ENCODE measurements at places on chromosomes 6 and 20.

GRCh38 chr6:2971420-2972218, at the start of gene SERPINB6:
Gene SERPINB6 (minus strand): TSS chr6:2971567. CDS start chr6:2959332, 12,235 bp downstream.
- DNase-seq = peak; percentile 58

- DNase-seq = no peak
These were observed 888 bp downstream of the DYNLRB1 start for GRCh38 chr20:34517114-34517505.

GRCh38 chr6:44104481-44105021, 22.7 kb downstream of the MRPL14 start:
- no peak for DNase-seq

DNA sequence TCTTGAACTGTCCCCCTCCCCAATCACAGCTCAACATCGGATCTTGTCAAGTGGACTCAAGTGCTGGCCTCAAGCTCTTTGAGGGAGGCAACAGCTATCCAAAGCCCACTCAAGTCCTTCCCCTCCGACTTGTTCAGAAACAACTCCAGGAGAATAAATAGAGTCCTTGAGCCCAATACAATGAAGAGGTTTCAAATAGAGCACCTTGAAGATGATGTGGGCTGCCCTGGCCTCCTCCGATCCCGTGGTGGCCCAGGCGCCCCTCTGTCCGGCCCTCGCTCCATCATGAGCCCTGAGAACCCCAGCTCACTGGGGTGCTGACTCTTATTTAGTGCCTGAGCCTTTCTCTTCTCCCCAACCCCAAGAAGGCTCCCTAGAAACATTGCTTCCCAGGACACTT, 164.3 kb upstream of the PMEPA1 start:
- no peak for DNase-seq

DNA sequence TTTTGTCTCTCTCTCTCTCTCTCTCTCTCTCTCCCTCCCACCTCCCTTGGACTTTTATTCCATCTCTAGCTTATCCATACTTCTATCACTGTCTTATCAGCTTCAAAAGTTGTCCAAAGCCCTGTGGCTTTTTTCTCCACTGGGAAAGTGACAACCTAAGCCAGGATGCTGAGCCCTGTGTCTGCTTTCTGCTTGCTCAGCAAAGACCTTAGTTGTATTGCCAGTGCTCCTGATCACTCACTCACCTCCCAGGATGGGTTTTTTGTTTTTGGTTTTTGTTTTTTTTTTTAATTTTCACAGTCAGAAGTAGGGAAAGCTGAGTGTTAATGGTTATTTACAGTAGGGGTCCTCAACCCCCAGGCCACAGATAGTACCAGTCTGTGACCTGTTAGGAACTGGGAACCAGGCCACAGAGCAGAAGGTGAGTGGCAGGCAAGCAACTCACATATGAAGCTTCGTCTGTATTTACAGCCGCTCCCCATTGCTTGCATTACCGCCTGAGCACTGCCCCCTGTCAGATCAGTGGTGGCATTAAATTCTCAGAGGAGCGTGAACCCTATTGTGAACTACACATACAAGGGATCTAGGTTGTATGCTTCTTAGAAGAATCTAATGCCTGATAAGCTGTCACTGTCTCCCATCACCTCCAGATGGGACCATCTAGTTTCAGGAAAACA, 125.0 kb upstream of the ID4 start:
- no peak for DNase-seq

DNA sequence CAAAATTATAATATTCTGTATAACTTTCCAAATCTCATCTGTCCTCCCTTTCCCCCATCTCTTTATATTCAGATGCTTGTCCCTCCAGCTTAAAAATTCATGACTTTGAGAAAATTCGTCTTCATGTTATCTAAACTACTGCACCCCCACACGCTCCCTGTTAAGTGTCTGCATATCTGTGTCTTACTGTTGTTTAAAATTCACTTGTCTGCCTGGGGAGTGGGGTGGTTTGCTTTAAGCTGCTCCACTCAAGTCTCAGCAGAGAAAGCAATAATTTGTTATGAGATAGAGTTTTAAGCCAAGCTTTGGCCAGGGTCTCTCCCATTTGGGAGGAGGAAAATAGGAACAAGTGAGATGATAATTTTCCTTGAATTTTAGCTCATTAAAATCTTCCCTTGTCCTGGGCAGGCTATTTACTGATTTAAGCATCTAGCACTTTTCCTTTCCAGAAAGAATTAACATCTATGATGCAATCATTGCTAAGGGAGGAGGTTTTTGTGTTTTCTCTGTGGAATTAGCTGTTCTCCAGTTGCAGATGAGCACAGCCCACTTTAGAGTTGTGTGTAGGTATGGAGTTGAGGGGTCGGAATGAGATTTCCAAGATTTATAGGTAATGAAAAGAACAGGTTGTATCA, 36.8 kb downstream of the MTHFD1L start:
- DNase-seq = no peak

DNA sequence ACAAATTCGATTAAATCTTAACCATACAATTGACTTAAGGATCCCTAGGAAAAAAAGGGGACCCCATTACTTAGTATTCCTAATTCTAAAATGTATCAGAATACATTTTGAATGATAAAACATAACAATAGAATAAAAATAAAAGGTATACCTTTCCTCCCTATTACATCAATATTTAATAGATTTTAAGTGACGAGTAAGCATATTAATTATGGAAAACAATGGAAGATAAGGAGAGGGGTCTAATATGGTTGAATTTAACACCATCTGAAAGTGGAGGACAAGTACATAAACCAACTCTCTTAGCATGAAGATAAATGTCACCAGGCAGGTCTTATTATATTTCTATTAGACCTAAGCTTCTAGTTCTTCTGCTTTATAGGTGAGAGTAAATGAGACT, 232.1 kb downstream of the HAO1 start:
- DNase-seq = no peak

GRCh38 chr6:159689001-159689400, 4.0 kb downstream of the SOD2 start:
- no peak for DNase-seq

DNA sequence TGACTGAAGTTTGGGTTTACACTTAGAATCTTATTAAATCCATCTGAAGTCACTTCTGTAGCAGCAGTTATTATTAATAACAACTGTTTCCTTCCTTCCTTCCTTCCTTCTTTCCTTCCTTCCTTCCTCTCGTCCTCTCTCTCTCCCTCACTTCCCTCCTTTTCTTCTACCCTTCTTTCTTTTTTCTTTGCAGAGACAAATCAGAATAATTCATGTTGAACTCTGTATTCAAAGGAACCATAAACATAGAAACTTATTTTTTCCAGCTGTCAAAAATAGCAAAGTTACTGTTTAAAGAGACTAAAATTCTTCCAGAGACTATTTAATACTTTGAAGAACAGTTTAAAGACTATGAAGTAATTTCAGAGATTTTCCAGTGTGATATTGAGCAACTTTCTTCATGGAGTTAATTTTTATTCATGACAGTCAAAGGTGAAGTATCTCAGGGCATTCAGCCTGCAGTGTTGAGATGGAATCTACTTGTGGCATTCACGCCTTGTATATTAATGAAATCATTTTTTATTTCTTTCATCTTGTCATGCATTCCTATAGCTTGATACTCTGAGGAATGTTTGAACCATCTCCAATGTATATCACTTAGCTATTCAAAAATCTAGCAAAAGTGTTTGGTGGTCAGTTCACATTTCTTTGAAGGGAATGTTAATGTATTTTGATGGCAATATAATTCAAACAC, 109.7 kb downstream of the BCAS1 start:
- no peak for DNase-seq

DNA sequence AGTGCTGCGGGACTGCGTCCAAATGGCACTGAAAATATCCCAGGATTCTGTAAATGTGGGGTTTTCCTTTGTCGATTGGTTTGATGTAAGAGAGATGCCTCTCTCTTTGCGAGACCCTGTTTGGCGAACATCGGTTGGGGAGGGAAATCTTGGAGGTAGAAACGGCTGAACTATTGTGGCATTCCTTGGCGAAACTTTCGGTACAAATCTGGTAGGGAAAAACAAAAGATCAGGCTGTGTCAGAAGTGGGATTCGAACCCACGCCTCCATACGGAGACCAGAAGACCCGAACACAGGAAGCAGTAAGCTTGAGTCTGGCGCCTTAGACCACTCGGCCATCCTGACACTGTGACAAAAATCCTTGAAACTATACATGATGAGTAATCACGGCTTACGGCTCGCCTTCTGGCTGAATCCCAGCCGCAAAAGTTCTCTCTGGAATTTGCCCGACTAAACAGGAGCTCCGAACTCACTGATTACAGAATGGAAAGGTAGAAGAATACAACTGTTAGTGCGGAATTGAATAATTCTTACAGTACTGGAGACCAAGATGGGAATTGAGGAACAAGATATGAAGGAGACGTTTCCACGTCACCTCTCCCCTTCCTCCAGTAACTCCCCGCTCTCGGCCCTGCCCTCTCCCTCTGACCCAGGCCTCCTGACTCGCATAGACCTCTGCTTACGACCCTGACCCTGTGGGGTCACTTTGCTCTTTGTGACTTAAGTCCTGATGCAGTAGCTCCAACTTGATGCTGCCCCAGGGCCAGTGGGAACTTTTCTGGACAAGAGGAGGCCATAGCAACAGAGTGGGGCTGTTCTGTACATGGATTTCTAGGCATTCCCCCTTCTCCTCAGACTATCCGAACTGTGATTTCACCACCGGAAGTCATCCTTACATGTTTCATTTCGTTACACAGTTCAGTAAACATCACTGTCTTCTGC, 132.8 kb upstream of the ZNF184 start:
- DNase-seq = no peak

- peak; percentile 44 for DNase-seq
These were observed 16.0 kb downstream of the MARCKS start for GRCh38 chr6:113873043-113873667.

DNA sequence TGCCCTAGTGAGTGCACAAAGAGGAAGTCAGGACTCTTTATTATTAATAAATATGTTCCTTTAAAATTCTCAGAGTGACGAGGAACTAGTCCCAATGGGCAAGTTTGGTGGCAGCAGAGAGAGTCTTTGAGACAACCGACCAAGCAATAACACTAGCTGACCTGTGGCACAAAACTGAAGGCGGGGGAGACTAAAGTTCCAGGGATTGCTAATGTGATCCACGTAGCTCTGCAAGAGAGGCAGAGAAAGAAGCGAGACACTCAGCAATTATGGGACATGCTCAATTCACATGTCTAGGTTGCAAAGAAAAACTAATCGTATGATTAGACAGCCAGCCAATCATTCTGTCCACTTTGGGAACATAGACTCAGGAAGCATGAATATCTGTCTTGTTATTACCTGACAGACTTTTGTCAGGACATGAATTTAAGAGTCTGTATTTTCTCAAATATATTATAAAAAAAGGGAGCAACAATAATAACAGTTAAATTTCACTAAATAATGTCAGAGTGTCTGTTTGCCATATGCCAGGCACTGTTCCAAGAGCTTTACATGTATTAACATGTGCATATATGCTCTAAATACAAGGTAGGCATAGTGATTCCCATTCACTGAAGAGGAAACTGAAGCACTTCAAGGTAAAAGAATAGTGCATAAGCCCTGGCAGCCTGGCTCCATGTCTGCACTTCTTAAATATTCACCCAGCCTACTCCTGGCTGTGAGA, 81.0 kb downstream of the COL9A1 start:
- DNase-seq = no peak

DNA sequence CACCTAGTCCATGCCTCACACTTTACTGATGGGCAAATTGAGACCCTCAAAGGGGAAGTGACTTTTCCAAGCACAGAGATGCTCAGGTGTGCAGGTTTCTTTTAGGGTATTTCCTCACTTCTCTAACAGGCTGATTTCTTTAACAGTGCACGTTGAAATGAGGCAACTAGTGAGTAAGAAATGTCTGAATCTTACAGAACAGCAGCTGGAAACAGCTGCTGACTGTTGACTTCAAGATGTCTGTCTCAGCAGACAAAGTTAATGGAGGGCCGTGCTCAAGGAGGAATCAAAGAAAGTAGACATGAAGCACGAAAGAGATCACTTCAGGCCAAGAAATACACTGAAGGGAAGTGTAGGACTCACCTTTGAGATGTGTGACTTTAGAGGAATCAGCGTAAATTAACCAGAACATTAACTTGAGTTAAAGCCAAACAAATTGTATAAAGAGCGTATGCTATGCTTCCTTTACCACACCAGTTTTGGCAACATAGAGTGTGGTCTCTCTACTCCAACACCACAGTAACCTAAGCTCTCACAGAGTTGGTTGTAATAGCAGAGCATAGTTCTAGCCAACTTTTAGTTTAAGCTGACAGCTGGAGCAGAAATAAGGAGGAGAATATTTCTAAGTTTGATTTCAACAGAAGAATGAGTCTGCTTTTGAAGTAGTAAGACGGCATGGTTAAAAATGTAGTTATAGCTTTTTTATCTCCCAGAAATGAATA, 60.9 kb downstream of the SAMD3 start:
- no peak for DNase-seq

GRCh38 chr20:45695496-45695895, 6.3 kb upstream of the WFDC13 start:
- DNase-seq = no peak

- DNase-seq = no peak
These were observed 1.3 kb upstream of the RAMACL start for GRCh38 chr6:166587631-166588413.

GRCh38 chr6:135322427-135323201, 141.5 kb downstream of the MYB start:
- DNase-seq = no peak

GRCh38 chr20:48983423-48984400, 62.2 kb downstream of the ARFGEF2 start:
- no peak for DNase-seq

DNA sequence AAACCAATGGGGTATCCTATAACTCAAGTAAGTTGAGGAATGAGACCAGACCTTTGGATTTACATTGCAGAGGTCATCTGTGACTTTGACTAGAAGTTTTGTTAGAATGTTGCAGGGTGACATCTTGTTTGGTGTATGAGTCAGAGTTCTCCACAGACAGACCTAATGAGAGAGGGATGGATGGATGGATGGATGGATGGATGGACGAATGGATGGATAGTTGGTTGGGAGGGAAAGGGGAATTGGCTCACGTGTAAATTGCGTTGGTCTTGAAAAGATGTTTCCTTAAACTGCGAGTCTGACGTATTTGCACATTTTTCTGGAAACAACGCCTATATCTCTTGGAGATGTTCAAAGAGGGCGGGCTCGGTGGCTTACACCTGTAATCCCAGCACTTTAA, 1.0 kb upstream of the MTRES1 start:
- DNase-seq = no peak

DNA sequence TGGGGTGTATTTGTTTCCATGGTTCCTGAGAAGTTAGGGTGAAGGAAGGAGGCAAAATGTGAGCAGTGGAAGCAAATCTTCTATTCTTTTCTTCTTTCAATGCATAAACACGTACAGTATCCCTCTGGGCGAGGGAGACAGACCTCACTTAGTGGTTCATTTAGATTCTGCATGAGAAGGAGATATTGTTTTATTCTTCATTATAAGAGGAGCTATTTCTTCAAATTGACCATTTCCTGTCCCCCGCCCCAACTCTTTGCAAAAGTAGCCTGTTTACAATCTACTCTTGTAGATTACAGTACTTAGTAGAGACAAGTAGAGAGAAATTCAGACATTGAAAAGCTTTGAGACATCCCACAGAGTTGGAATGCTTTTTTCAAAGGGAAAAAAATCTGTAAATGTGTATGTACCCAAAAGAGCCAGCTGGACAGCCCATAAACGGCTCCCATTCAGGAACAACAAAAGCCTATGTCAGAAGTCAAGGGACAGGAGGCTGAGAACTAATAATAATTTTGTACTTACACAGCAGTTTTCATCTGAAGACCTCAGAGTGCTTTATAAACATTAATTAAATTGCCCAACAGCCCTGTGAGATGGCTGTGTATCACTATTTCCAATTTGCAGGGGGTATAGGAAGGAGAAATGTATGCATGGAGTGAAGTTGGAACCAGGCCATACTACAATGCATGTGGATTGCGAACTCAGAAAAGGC, 23.9 kb downstream of the CD83 start:
- DNase-seq = no peak

GRCh38 chr20:57831326-57831992, 121.6 kb upstream of the PMEPA1 start:
- DNase-seq = no peak

Data from SW480 (cell line).